ENCODE measurements at places on chromosomes 5 and 9.

- no peak for DNase-seq
These were observed 165.3 kb downstream of the ERCC6L2 start for GRCh38 chr9:96040591-96041461.

GRCh38 chr9:115340314-115340713 is 222.4 kb upstream of the TNC start:
- no peak for DNase-seq

DNA sequence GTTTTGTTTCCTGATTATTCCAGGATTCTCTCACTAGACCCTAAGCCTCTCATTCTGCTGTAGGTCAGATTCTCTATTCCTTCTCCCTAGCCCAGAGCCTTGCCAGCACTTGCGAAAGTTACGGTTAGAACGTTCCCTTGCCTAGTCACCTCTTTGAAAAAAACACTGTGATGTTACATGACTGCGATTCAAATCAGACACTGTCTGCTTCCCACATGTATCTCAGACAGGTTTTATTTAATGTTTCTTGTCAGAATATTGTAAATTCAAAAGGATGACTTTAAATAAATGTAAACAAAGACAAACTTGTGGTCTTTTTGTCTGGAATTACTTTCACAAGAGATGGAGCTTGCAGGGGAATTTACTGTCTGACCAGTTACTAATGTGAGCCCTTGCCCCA is 116.5 kb upstream of the OTULINL start:
- DNase-seq: no peak

DNA sequence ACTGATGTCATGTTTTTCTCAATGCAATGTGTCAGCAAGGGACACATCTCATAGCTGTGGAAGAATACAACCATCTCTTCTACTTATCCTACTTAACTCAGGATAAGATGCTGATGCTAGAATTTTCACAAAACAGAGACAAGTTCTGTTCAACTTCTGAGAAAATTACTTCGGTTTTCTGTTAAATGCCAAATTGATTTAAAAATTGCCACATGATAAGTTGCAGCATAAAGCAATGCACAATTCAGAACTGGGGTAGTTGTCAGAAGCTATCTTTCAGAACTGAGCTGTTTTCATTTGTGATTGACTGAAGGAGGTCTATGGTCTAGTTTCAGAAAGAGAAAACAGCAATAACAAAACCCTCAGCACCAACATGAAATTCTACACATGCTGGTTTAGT is 954.8 kb upstream of the C9orf72 start:
- no peak for DNase-seq

DNA sequence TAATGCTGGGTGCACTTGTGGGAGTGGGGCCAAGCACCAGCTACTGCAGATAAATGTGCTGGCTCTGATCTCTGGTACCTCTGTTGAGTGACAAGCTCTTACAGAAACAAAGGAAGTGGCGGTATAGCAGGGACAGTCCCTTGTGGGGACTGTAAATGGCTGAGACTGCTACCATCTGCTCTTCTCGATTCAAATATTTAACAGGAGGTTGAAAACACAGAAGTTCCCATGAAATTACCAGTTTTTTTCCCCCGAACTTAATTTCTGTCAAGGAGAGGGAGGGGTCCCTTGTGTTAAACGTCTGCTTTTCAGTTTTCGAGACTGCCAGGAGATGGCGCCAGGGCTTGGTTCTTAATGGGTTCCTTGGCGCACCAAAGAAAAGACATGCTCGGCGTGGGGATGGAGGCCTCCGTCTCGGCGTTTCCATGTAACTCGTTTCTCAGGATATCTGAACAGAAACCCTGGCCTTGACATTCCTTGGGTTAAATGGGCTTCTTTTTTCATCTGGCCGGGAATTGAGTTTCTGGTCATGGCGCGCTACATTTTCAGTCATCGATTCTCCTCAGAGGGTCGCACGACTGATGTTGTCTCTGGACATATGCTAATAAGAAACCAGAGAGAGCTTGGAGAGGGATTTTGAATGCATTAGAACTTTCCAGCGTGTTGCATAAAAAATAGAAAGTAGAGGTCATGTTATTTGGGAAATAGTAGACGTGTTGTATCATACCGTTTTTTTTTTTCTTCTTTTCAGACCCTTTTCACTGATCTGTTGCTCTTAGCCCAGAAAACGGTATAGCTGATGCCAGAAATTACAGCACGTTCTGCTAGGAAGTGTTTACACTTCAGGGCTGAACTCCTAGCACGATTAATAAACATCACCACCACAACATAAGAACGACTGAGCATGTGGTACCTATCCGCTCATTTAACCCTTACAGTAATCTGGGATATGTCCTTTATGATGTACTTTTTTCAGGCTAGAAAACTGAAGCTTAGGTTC is 64.0 kb downstream of the CARTPT start:
- DNase-seq: peak; percentile 68

DNA sequence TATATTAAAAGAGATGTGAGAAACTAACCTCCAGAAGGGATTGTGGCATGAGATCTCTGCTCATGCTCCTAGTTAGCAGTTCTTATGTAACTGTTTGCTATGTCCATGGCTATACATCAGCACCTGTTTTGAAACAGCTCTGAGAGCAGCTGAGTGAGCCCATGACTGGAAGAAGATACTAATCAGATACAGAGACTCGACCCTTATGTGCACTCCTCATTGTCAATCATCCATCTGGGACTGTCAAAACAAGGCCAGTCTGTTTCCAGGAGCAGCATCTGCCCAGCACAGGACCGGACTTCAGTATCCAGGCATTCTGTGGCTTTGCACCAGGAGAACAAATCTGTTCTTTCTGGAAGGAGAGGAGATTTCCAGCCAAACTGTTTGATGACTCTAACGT is 77.7 kb downstream of the EFNA5 start:
- DNase-seq: no peak

DNA sequence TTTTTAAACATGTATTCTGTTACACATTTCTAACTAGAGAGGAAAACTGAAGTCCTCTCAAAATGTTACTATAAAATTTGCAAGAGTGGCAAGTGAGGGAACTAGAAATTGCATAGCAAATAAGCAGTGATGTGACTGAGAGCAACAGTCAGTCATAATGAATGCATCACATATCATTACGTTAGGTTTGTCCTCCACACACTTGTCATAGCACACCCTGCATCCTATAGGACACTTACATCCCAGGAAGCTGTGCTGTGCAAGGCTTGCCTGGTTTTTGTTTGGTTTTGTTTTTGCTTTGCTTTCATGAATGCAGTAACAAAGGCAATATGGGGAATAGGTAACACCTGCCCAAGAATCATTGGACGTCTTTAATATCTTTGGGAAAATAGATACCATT is 10.8 kb downstream of the NFIB start:
- no peak for DNase-seq

DNA sequence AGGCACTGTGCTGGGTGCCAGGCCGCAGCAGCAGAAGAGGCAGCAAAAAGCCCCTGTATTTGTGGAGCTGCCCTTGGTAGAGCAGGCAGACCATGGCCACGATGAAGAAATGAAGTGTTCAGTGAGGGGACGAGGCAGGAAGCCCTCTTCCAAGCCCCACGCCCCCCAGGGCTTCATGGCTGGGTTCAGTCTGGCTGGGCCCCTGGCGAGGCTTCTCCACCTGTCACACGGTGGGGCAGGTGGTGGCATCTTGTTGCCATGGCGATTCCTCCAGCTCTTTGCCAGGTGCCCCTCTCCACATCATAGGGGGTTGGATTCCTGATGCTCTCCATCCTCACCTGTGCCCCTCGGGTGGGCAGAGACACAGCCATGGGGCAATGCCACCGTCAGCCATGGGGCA is 21.5 kb downstream of the ADGRD2 start:
- no peak for DNase-seq

DNA sequence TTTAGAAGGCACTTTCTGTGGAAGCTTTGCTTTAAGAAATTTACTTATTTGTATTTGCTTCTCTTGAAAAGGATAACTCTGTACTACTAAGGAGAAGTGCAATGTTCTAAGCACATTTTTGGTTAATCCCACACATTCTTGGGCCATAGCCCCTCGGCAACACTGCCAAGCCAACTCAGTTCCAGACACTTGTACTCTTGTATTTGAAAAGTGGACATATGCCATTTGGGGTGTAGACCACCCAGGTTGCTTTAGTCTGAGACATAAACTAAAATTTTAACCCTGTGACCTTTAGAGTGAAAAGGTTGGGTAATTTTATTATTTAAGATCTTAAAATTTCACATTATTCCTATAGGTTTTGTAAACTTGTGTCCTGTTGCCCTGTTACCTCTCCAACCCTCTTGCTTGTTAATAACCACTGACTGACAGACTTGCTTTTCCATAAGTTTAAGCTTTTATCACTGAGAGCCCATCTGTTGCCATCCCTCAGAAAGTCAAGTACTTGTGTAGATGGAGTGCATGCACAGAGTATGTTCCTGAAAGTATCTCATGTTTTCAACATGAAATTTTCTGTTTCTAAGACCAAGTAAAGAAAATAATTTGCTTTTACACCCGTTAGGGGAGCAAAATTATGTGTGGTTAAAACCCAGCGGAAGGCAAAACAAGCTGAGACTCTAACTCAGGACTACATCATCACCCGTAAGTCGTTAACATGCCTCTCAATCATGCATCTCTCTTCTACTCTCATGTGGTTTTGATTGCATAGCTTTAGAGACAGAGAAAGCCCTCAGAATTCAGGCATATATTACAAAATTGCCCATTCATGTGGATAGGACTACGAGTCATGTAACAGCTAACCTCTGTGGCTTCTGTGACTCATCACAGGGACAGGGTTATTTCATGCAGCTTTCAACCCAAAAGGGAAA is 117.3 kb downstream of the GDNF start:
- peak; percentile 58 for DNase-seq

DNA sequence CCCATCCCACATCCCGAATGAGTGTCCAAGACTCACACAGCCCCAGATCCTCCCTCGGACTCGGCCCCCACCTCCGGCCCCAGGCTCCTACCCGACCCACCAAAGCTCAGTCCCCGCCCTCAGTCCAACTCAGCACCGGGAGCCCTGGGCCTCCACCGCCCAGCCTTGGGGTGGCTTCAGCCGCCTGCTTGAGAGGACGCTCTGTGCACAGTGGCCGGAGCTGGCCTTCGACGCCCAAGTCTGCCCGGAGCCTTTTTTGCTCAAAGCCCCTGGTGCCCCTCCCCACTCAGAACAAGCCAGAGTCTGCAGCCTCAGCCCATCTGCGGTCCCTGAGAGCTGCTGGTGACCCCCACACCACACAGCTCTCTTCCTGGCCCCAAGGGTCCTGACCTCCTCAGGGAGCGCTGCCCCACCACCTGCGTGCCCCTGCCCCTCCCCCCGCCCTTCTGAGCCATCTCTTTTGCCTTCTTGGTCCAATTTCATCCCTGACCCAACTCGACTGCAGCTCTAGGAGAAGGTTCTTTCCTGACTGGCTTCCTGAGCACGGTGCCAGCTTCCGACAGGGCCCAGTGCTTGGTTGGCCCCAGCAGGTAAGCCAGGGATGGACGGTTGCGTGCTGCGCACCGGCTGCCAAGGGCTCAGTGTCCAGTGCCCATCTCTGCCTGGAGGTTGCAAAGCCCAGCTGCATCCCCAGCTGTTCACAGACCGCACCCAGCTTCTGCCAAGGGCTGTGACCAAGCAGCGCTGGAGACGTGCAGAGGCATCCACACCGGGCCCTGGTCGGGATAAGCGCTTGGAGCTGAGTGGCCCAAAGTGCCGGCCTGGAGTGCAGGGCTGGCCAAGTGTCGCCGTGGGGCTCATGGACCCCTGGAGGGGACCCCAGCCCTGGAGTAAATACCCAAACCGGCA is 27.7 kb upstream of the NSMF start:
- DNase-seq: no peak

DNA sequence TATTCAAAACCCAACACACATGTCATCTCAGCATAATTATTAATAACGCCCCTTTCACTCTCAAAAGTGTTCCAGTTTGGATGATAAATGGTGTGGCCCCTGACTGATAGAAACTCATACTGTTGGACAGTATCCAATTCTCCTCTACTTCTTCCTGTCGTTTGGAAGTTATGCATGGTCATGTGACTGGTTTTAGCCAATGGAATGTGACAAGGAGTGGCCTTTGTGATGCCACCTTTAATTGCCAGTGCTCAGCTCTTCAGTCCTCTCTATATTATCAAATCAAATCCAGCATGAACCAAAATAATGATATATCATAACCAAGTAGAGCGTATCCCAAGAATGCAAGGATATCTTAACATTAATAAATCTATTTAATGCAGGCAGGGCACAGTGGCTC is 117.8 kb upstream of the SPIN1 start:
- no peak for DNase-seq

DNA sequence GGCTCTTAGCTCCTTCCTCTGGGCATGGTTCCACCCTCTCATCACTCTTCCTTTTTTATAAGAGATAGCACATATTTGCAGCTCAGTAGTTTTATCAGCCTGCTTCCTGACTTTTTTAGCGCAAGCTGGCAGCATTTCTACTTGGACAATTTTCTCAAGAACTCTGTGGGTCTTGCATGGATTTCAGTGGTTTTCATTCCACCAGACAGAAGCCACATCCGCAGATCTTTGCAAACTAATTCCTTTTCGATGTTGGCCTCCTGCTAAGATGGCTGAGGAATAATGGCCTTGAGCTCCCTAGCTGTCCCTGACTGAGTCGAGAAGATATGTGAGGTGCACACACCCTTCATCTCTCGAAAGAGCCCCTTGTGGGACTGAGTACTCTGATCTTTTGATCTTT is 49.5 kb downstream of the GALNT12 start:
- DNase-seq: no peak

DNA sequence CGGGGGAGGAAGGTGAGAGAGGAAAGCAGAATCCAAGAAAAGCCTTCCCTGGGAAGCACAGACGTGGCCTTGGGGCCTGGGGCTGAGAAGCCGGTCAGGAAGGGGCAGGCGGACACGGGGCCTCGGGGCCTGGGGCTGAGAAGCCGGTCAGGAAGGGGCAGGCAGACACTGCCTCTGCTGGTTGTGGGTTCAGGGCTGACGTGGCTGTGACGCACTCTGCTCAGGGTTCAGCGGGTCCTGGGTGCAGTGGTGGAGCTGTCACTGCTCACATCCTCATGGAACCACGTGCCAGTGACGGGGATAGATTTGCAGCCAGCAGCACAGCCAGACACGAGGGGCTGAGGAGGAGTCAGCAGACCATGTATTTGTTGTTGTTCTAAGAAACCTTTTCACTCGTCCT is 12.8 kb downstream of the PAEP start:
- no peak for DNase-seq

GRCh38 chr5:82347201-82347865 is 69.2 kb upstream of the RPS23 start:
- no peak for DNase-seq

- no peak for DNase-seq
These were observed 59.2 kb downstream of the CCDC192 start for GRCh38 chr5:127762412-127762811.

- DNase-seq: no peak
These were observed 2.4 kb downstream of the MRPS2 start for GRCh38 chr9:135502873-135503321.

DNA sequence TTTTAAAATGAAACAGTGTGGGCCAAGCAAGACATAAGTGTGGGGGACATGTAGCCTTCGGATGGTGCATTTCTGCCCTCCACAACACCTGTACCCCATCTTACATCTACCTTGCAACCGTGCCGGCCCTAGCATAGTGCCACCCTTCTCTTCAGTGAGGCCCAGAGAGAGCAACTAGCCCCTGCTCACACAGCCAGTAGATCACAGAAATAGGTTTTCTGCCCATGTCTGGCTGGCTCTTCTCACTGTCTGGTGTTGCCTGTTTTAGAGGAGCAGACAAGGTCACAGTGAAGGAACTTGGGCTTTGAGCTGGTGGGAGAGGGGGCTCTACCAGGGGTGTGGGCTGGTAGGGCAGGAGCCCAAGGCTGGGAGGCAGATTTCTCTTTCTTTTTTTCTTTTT is 11.1 kb downstream of the PDLIM7 start:
- no peak for DNase-seq

- no peak for DNase-seq
These were observed 40.0 kb downstream of the KLHL3 start for GRCh38 chr5:137695651-137696428.

Measured in RWPE1 (cell line).